ENCODE measurements at places on chromosomes 1 and 21.
A peak's percentile ranks its signal among the peaks of the same experiment; 100 is the strongest.

- no peak for DNase-seq
Observed at GRCh38 chr1:3450983-3451382, 3.5 kb upstream of the ARHGEF16 start.

DNA sequence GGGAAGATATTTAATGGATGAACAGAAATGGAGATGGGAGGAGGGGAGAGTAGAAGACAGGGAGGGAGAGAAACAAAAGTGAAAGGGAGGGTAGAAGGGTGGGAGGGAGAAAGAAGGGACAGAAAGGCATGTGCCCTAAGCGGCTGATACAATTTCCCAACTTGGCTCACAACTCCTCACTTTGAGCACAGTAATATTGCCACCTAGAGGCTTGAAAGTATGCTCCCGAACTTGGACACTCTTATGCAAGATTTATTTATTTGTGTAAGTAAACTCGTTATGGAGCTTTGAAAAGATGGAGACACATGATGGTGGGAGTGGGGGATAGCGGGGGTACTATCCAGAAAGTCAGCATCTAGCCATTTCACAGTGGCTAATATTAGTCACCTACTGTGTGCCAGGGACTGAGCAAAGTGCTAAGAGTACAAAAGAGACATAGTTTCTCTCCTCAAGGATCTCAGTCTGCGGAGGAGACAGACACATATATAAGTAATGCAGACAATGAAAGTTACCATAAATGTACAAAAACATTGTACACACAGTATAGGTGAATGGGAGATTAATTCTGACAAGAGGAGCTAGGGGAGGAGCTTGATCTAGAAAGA lies 189.7 kb downstream of the SEC16B start:
- DNase-seq: no peak

GRCh38 chr1:202711949-202712635 lies 1.8 kb upstream of the SYT2 start:
- no peak for DNase-seq

GRCh38 chr1:84598846-84599741 lies 24.9 kb upstream of the CTBS start:
- DNase-seq: no peak

- no peak for DNase-seq
Observed at GRCh38 chr1:104467590-104467989, 717.9 kb downstream of the AMY1C start.

- DNase-seq: no peak
Observed at GRCh38 chr1:92705446-92705845, 79.5 kb downstream of the EVI5 start.

DNA sequence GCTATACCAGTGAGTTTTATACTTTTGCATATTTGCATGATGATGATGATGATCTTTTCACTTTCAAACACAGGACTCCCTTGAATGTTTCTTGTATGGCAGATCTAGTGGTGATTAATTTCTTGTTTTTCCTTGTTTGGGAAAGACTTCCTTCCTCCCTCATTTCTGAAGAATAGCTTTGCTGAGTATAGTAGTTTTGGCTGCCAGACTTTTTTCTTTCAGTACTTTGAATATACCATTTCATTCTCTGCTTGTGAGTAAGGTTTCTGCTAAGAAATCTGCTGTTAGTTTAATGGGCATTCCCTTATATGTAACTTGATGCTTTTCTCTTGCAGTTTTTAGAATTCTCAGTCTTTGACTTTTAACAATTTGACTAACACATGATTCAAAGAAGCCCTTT lies 547.4 kb upstream of the CXADR start:
- no peak for DNase-seq

DNA sequence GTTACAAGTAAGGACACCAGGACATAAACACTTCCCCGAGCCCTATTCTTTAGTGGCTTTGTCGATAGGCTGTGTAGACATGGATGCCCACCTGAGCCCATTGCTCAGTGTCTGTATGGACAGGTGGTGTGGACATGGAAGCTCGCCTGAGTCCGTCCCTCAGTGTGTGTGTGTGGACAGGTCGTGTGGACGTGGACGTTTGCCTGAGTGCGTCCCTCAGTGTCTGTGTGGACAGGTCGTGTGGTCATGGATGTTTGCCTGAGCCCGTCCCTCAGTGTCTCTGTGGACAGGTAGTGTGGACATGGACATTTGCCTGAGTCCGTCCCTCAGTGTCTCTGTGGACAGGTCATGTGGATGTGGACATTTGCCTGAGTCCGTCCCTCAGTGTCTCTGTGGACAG lies 38.7 kb upstream of the COL6A2 start:
- DNase-seq: no peak

DNA sequence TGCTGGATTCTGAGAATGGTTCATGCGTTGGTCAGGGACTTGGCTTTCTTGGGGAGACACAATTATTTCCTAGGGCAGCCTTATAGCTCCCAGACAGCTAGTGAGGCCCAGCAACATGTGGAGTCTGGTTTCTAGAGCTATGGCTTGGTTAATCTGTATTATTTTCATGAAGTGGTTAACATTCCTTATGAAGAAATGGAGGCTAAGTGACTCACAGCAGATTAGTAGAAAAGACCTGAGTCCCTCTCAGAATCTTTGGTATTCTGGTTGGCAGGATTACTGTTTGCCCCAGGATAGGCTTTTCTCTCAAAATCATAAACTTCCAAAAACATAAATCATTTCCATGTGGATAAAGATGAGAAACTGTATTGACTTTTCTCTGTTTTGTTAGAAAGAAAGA lies 42.3 kb downstream of the DUSP10 start:
- no peak for DNase-seq

GRCh38 chr1:29083317-29084195 lies 40.1 kb downstream of the TMEM200B start:
- DNase-seq: no peak

- DNase-seq: peak; percentile 78
Observed at GRCh38 chr1:16236511-16237342, at the start of gene CPLANE2. CPLANE2 (minus strand) TSS chr1:16237183; CDS start chr1:16236742, 441 bp downstream.

DNA sequence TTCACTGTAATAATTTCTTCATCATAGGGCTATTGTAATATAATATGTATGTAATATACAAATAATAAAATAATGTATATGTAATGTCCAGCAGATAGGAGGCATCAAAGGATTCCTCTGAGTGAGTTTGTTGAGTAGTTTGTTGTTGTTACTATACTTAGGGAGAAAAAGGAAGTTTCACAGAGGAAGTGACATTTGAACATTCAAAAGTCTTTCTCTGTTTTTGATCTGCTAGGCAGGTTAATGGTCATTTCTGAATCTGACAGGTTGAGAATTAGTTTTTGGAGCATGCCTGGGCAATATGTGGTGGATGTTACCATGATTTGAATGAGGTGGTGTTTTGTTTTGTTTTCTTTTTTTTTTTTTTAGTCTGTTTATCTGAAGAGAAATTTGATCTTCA lies 102.1 kb downstream of the NRDC start:
- DNase-seq: no peak

DNA sequence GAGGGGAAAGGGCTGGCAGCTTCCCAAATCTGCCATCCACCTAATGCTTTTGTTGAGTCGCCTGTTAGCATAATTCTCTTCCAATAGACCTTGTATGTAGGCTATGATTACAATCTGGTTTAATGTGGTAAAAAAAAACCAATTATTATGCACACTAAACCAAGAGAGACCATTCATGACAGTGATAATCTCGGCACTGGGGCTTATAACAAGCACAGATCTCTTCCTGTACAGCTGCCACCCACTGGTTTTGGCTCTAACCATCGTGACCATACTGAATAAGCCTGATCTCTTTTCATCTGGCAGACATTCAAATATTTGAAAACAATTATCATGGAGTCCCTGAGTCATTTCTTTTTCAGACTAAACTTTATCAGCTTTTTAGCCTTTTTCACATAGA lies 12.0 kb upstream of the SYT14 start:
- DNase-seq: no peak

- no peak for DNase-seq
Observed at GRCh38 chr1:28981210-28981609, 66.8 kb downstream of the EPB41 start.

DNA sequence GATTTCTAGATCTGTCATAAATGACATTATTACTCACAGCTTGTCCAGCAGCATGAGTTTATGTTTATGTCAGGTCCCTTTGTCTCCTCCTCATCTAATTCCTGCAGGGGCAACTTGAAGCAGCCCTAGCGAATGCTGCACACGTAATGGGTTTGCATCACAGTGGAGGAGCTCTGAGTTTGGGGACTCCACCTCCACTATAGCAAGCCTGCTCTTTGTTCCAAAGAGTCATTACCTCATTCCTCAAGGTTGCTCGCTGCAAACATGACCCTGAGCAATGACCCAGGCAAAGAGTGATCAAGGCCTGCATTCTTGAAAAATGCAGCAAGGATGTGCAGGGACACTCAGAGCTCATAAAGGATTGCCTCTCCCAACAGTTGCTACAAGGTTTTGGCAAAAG lies 261.9 kb downstream of the HHIPL2 start:
- no peak for DNase-seq

- DNase-seq: no peak
Observed at GRCh38 chr1:54580856-54581550, 33.0 kb downstream of the ACOT11 start.

DNA sequence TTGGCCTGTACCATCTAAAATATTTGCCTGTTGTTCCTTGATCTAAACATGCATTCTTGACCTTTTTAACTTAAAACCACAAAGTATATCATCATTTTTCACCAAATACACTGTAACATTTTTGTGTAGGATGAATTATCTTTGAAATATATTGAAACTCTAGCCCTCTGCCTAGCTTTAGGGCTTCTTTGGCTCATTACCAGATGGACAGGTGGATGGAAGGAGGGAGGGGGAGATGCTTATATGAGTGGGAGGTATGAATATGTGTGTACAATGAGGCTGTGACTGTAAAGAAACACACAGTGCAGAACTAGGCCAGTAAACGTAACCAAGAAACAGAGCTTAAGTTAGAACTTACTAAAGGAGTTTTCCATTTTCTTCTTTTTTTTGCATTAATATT lies 118.5 kb downstream of the ESRRG start:
- DNase-seq: no peak

DNA sequence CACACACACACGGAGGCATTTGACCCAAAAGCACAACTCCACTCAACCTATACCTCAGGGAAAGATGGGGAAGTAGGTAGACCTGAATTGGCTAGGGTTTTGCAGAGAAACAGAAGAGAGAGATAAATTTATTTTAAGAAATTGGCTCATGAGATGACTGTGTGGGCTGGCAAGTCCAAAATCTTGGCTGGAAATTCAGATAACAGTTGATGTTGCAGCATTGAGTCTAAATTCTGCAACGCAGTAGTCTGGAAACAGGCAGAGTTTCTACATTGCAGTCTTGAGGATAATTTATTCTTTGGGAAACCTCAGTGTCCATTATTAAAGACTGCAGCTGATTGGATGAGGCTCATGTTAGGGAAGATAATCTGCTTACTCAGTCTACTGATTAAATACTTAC lies 4.3 kb upstream of the LCE2B start:
- no peak for DNase-seq

- DNase-seq: no peak
Observed at GRCh38 chr1:10631811-10632593, 157.3 kb downstream of the PEX14 start.

DNA sequence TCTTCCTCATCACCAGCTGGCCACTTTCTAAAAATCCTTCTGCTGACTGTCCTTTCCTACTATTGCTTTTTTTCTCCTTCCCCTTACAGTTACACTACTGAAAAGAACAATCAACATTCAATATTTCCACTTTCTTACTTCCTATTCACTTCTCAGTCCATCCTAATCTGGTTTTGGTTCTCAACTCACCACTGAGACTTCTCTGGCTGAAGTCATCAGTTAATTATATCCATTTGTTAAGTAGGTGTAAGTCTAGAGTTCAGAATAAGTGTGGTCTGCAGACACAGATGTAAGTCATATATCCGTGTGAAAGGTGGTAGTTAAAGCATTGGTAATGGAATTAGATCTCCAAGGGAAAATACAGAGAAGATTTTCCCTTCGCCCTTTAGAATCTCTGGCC lies 21.4 kb downstream of the PEA15 start:
- no peak for DNase-seq

- no peak for DNase-seq
Observed at GRCh38 chr1:223815865-223816264, 29.9 kb downstream of the TP53BP2 start.

DNA sequence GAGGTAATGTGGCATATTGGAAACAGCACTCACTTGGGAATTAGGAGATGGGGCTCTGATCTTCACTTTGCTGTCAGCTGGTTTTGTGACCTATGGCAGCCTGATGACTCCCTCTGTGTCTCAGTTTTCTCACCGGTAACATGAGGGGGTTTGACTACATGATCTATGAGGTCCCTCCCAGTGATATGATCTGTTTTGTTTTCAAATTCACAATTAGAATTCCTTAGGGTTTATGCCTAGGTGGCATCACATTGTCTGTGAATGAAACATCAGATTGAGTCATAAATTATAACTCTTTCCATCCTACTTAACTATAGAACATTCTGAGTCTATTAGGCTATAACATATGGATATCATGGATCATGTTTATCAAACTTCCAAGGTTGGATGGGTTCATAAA lies 386.6 kb downstream of the PTBP2 start:
- DNase-seq: no peak

GRCh38 chr1:166969074-166969677 lies 6.2 kb downstream of the ILDR2 start:
- no peak for DNase-seq

- no peak for DNase-seq
Observed at GRCh38 chr1:162193221-162193620, 123.7 kb downstream of the NOS1AP start.

GRCh38 chr21:38984982-38985567 lies 179.3 kb downstream of the ETS2 start:
- DNase-seq: no peak

- DNase-seq: no peak
Observed at GRCh38 chr1:6245869-6246496, 2.0 kb downstream of the HES3 start.

DNA sequence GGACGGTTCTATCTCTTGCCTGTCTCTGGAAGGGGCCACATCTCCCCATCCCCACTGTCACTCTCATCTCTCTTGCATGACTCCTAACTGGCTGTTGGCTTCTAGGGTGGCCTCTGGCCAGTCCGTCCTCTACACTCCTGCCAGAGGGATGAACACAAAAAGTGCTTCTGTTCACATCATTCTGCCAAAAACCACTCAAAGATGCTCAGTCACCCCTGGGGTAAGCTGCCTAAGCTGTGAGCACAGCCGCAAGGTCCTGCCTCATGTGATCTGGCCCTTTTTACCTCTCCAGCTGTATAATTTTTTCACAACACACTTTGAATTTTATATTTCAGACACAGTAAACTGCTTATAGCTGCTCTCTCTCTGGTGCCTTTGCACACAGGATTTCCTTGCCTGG lies 97.6 kb upstream of the CD34 start:
- DNase-seq: no peak

GRCh38 chr1:36384542-36385409 lies 948 bp downstream of the STK40 start:
- DNase-seq: no peak

DNA sequence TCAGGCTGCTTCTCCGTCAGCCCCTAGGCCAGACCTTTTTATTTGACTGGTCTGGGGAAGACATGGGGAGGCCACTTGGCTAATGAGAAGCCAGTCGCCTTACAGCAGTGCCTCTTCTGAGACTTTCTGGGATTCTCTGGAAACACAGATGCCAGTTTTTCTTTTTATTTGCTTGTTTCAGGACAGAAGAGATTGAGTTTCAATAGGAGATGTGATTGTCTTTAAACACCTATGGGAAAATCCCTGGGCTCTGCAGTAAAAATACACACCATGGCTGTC lies 15.4 kb upstream of the BTG2 start:
- DNase-seq: no peak
